ENCODE measurements at places on chromosomes 2 and 18.

DNA sequence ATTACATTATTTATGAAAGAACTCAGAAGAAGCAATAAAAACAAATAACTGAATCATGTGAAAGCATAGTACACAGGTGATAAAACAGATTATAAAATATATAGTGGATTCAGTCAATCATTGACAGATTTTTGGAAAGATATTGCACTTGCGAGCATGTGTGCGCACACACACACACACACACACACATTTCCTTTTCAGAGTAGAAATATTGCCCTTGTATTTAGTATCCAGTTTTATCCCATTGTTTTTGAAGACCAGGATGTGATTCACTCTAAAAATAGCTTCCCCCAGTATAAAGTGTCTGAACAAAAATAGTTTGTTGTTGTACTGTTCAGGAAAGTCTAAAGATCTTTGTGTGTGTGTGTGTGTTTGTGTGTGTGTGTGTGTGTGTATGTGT is 145.5 kb downstream of the CALCRL start:
- DNase-seq = no peak

GRCh38 chr2:24359129-24360049 is 947 bp downstream of the ITSN2 start:
- peak; percentile 48 for DNase-seq

GRCh38 chr2:199819746-199820145 is 31.2 kb downstream of the FTCDNL1 start:
- peak; percentile 29 for DNase-seq

DNA sequence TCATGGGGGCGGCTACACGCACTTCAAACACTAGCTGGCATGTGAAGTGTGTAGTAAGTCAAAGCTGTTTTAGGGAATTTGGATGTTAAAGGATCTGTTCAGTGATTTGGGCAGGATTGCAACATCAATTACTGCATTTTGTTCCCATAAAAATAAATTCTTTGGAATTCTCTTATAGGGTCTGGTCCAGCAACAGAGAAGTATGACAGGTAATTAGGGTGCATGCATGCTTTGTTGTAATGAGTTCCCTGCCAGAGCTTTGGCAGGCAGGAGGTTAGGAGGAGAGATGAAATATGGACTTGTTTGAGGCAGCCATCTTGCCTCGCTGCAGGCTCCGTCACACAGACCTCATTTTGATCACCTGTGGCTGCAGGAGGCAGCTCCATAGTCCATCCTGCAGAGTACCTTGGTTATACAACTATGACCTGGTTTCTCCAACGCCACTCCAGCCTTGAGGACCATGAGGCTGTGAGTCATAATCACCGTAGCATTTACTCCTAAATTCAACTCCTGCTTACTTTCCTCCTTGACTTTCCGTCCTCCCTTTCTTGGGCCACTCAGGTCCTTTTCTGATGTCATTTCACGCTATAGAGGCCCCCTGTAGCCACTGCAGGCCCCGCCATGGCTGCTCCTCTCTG is 26.5 kb upstream of the EML4 start:
- no peak for DNase-seq

DNA sequence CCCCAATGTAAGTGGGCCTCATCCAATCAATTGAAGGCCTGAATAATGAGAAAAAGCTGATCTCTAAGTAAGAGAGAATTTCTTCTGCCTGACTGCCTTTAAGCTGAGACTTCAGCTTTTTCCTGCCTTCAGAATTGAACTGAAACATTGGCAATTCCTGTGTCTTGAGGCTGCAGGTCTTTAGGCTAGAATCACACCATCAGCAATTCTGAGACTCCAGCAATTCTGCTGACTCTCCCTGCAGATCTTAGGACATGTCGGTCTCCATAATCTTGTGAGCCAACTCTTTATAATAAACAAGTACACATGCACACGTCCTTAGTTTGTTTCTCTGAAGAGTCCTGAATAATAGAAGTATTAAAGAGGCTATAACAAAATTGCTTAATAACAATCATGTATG is 209.1 kb downstream of the FSIP2 start:
- DNase-seq = no peak

- DNase-seq = no peak
Measured at GRCh38 chr18:46061796-46062195, 10.3 kb downstream of the PSTPIP2 start.

- DNase-seq = no peak
Measured at GRCh38 chr18:30967701-30968100, 74.8 kb downstream of the DSC3 start.

GRCh38 chr2:2199841-2200240 is 131.2 kb downstream of the MYT1L start:
- no peak for DNase-seq

GRCh38 chr2:227865291-227865690 is 6.1 kb upstream of the DAW1 start:
- no peak for DNase-seq

- DNase-seq = peak; percentile 92
Measured at GRCh38 chr2:46385786-46386577, 88.8 kb downstream of the EPAS1 start.

- DNase-seq = no peak
Measured at GRCh38 chr2:231337807-231338759, 57.4 kb upstream of the B3GNT7 start.

- DNase-seq = no peak
Measured at GRCh38 chr2:110807522-110807921, 75.1 kb downstream of the ACOXL start.

DNA sequence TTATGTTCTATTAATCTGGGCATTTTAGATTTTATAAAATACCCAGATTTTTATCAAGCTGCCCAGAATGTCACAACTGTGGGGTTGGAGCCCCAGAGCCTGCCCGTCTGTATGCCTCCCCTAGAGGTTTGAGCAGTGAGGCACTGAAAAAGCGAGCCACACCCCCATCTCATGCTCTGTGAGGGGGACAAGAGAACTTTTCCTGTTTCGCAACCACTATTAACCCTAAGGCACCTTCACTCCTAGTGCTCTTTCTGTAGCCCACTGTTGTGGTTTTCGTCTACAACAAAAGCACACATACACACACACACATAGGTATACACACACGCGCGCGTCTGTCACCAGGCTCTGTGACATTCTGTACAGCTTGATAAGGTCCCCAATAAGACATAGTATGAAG is 38.0 kb downstream of the DCDC2C start:
- no peak for DNase-seq

DNA sequence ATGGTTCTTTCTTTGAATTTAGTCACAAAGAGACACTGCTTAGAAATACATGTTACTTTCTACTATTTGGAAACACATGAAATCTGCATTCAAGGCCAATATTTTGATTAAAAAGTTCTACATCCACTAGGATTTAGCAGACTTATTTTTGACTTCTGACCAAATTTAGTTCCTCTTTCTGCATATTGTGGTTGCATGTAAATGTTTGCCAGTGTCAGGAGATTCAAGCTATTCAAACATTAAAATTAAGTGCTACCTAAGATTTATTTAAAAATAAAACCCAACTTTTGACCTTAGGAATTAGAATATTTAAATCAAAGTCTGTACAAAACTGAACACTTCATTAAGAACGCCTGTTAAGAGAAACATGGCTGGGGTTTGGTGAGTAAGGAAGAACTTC is 891.1 kb downstream of the CPS1 start:
- DNase-seq = no peak

DNA sequence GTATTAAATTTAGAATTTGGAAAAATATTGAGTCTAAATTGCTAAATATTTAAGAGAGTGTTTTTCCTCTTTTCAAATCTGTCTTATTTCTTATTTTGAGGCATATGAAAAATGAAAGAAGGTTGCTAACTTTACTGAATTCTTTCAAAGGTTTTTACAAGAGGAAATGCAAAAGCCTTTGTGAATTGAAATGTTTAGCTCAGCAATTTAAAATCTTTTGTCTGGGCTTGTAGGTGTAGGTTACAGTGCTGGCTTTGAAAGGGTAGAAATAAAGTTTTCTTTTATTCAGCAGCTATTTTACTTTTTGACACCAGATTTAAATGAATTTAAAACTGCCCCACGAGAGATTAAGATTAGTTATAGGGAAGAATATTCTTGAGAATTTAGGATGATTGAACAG is 192.0 kb downstream of the CDH7 start:
- DNase-seq = no peak

- no peak for DNase-seq
Measured at GRCh38 chr2:102514061-102514785, 41.2 kb downstream of the SLC9A4 start.

DNA sequence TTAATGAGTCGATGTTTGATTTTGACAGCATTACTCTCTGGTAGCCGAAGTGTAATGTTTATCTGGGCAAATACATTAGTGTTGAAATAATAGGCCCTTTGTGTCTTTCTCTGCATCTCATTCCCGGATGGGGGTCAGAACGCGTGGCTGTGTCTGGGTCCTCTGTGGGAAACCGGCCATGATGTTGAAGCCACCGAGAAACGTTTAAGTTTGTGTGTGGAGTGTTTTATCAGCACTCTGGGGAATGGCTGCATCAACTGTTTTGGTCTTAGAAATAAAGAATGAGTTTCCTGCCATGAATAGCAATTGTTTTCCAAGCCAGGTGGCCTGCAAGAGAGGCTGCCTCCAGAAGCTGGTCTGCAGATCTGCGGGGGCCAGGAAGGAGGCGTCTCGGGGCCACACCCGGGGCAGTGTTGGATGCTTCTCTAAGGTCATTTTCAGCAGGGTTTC is 69.7 kb downstream of the RNF144A start:
- no peak for DNase-seq

GRCh38 chr2:161134547-161135518 is 25.4 kb upstream of the TANK start:
- peak; percentile 34 for DNase-seq

DNA sequence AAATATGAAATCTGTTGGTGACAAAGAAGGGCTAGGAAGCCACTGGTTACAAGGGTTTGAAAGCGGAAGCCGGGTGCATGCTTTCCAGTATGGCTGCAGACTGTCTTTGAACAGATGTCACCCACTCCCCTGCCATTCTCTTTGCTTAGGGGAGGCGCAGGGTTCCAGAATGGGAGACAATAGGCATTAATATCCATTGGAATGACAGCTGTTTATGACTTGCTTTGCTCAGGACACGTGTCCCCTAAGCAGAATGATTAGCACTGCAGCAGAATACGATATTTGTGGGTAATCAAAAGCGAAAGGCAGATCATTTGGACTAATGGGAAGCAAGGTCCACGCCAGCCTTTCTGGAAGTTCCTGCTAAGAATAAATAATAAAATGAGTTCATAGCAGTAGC is 25.8 kb upstream of the NRP2 start:
- no peak for DNase-seq

DNA sequence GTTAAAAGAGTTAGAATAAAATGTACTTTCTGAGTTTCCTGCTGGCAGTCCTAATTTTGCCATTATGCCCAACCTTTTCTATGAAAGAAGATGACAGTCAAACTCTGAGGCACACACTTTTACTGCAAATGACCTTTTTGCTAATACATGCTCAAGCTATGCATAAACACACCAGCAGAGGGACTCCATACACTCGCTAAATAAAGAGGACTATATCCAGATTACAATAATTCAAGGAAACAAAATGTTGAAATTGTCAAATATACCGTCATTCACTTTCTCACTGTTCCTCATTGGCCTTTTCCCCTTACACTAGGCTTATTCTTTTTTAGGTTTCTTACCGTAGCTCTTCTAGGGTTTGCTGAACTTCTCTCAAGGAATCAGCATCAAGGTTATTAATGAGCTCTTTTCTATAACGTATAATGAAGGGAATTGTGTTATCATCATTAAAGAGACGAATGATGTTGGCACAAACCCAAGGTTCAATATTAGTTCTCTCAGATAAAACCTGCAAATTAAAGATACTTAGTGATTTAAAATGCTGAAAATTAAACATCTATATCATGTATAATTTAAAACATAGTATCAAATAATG is 25.7 kb downstream of the SRBD1 start:
- peak; percentile 74 for DNase-seq

DNA sequence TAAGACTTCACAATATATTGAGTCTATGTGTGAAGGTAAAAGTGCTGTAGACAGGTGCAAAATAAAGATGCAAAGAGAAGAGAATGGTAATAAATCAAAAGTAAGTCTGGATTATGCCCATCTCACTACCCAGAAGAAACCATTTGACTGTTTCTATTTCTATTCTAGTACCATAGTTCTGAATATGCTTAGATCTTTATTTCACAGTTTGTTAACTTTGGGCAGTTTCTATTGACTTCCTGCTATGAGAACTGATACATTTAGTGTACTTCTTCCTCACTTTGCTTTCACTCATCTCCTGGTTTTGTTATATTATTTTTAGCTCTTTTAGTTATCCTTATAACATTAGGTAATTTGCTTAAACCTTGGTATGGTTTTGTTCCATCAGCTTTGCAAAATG is 94.9 kb downstream of the HS1BP3 start:
- no peak for DNase-seq

DNA sequence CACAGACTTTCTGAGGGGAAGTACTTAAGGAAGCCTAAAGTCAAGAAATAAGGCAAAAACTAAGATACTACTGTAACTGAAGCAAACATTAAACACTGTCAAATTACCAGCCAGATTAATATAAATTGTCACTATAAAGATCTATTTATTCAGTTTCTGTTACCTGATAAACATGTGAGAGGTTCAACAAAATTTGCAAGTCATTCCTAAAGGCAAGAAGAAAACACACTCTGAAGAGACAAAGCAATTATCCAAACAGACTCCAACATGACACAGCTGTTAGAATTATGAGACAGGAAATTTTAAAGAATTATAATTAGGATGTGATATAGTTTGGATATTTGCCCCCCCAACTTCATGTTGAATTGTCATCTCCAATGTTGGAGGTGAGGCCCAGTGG is 140.4 kb upstream of the COL3A1 start:
- DNase-seq = no peak
